ENCODE measurements at places on chromosomes 3 and 15.

GRCh38 chr3:4042070-4042469 is 242.8 kb downstream of the LRRN1 start:
- DNase-seq = no peak

DNA sequence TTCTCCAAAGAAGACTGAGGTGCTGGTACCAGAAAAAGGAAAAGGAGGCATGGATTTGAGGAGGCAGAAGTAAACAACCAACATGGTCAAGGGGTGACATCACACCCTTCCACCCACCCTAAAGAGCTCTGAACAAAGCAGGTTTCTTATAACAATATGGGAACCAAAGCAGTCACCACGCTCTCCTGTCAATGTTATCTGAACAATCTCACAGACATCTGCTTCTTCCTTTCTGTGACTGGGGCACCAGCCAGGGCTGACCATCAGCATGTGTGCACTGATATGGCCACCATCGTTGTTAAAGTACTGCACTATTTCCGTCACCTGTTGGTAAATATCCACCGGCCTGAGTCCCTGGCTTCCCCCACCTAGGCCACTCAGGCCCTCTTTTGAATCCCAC is 252.9 kb downstream of the SHQ1 start:
- DNase-seq = no peak

- no peak for DNase-seq
These were observed 125.0 kb downstream of the ANO10 start for GRCh38 chr3:43496740-43497375.

GRCh38 chr3:105323274-105323599 is 43.5 kb upstream of the ALCAM start:
- DNase-seq = no peak

- DNase-seq = peak; percentile 68
These were observed 519 bp downstream of the ABHD6 start for GRCh38 chr3:58237941-58238681.

DNA sequence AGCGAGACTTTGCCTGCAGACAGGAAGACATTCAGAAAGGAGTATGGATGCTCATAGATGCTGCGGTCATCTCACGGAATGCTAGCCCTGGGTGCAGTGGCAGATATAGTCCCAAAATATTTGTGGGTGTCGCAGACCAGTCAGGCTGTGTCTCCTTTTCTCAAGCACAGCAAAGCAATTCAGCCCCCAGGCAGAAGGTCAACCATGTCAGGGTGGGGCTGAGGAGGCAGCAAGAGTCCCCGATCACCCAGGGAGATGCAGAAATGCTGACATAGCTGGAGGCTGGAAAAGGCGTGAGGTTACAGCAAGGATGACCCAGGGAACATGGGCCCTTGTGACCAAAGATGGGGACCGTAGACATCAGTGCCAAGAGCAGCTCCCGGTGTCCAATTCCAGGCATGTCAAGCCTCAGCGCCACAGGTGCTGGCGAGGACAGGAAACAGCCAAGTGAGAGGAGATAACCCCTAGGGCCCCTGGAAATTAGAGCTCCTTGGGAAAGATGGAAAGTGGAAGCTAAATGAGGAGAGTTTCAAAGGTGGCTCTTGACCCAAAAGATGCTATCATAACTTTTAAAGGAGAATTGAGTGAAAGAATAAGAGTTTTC is 81.2 kb upstream of the ABHD17C start:
- DNase-seq = no peak

DNA sequence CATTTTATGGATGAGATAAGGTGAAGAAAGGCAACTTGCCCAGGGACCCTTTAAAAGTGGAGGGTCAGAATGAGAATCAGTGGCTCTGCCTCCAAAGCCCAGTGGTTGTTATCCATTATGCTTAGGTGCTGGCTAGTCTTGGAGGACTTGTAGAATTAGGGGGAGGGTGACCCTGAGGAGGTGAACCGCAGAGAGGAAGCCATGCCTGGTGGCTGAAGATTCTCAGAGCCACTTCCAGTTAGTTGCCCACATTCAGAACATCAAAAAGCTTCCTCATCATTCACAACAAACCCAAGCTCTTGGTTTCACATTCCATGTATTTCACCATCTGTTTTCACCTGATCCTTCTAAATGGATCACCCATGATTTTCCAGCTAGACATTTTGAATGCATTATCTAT is 11.2 kb downstream of the EBLN2 start:
- no peak for DNase-seq

DNA sequence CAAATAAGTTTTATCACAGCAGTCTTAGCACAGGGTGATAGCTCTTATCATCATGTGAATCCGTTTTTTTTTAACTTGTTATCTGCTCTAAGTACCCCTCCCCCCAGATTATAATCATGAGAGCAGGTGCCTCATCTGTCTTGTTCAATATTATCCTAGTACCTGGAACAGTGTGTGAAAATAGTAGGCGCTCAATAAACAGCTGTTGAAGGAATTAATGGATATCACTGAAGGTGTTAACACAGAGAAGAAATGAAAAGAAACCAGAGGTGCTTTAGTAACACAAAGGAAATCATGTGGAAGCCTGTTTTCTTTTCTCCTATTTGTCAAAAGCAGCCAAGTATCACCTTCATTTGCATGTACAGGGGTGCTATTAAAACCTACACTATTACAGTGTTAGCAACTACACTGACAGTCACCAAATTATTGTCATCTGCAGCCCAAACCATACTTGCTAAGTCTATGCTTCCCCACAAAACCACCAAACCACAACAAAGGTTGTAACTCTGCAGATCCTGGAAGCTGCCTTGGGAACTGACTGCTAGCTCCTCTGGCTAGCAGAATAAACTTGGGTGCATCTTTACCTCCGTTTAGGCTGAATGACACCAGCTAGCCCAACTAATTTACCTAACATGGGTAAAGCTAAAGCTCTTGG is 2.9 kb downstream of the XPC start:
- DNase-seq = peak; percentile 71

- DNase-seq = no peak
These were observed 585.2 kb downstream of the NTRK3 start for GRCh38 chr15:87671289-87671688.

DNA sequence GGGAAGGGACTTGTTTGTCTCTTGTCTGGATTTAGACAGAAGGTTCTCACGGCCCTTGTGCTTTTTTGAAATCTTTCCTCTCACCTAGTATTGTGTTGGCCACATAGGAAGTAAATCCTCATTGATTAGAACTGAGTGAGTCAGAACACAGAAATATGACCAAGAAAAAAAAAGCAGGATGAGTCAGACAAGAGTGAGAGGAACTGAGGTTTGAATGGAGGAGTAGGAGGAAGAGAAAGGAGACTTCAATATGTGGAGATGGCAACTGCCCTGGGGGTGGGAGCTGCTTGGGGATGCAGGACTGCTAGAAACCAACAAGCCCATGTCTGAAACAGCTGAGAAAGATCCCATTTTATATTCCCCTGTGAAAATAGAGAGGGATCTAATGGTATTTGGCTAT is 194.1 kb upstream of the ZBTB20 start:
- no peak for DNase-seq

- DNase-seq = no peak
These were observed 327.0 kb upstream of the RORA start for GRCh38 chr15:61556037-61556648.

DNA sequence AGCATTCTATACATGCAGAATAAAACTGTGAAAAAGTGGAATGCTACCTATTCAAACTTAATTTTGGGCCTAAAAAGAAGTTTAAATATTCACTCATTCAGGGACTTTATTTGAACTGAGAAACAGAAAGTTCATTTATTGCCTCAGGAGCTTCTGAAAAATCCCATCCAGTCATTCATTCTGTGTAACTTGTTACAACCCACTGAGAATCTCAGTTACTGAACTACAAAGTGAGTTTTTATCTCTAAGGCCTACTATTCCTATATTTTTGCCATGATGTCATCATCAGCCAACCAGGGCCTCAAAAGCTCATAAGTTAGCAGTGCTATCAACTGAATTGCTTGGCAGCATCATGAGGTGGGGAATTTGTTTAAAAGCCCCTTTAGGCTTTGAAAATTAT is 98.0 kb upstream of the BOC start:
- no peak for DNase-seq

- DNase-seq = no peak
These were observed 2.6 kb downstream of the ALPK3 start for GRCh38 chr15:84819791-84820190.

DNA sequence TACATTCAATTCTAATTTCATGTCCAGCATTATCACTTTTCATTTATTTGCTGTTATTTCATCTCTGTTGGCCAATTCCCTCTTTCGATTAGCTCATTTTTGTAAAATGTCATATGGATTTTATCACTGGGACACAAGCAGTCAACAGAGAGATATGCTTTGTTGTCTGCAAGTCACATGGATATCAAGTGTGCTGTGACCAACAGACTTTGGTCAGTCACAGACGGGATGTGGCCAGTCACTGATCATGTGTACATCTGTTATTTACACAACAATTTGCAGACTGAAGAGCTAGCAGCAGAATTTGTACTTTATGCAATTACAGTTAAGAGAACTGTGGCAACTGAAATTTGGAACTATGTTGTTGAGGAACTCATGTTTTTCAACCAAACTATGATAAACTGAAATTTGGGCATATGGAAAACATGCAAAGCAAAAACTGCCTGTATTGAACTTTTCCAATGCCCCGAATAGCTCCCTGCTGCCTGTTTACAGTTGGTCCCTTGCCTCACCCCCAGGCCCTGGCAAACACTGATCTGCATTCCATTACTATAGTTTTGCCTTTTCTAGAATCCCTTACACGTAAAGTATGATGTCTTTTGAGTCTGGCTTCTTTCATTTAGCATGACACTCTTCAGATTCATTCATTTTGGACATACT is 104.4 kb downstream of the RPL22L1 start:
- DNase-seq = no peak

DNA sequence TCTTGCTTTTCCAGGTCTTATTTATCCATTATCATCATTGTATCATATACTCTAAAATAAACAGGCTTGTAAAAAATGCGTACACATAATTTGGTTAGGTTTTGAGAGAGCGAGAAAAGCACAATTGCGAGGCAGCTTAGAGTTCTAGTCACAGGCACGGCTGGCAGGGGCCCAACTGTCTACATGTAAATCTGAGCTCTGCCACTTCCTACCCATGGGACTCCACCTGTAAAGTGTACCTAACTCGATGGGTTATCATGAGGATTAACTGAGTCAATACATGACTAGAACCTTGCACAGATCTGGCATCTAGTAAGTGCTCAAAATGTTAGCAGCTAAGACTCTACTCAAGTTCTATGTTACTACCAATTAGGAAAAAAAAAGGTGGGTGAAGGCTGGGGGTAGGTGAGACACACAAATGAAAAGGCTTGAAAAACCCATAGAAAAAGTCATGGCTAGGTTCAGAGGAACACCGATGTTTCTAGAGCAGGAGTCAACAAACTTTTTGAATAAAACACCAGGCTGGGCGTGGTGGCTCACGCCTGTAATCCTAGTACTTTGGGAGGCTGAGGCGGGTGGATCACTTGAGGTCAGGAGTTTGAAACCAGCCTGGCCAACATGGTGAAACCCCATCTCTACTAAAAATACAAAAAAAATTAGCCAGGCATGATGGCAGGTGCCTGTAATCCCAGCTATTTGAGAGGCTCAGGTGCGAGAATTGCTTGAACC is 36.2 kb downstream of the GLB1 start:
- peak; percentile 50 for DNase-seq

DNA sequence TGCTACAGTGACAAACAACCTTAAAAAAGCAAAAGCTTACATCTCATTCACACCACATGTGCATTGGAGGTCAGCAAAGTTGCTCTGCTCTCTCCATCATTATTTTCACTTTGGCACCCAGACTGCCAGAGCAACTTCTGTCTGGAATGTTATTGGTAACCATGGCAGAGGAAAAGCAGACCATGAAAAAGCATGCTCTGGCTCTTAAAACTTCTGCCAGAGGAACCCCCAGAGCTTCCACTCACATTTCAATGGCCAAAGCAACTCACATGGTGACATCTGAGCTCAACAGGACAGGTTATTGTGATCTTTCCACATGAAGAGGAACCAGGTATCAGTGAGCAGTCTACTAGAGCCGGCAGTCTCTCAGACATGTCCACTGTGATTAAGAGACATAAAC is 21.9 kb upstream of the FRMD5 start:
- no peak for DNase-seq

GRCh38 chr3:73255609-73256029 is 194.2 kb downstream of the EBLN2 start:
- no peak for DNase-seq

- DNase-seq = no peak
These were observed 2.3 kb upstream of the MED12L start for GRCh38 chr3:151082880-151083838.

DNA sequence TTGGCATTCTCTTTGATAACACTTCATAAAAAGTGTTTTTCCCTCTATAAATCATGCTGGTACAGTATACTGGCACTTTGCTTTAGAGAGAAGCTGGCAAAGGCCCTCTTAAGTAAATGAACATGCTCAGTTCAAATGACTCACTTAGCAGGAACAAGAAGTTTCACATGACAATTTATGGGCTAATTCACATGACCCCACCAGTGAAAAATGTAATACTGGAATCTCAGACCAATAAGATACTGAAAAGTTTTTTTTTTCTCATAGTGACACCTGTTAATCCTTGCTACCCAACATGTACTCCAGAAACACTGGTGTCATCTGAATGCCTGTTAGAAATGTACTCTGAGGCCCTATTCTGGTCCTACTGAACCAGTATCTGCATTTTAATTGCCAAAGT is 13.9 kb downstream of the BTBD1 start:
- DNase-seq = no peak

GRCh38 chr15:96360581-96361308 is 30.2 kb downstream of the NR2F2 start:
- no peak for DNase-seq

DNA sequence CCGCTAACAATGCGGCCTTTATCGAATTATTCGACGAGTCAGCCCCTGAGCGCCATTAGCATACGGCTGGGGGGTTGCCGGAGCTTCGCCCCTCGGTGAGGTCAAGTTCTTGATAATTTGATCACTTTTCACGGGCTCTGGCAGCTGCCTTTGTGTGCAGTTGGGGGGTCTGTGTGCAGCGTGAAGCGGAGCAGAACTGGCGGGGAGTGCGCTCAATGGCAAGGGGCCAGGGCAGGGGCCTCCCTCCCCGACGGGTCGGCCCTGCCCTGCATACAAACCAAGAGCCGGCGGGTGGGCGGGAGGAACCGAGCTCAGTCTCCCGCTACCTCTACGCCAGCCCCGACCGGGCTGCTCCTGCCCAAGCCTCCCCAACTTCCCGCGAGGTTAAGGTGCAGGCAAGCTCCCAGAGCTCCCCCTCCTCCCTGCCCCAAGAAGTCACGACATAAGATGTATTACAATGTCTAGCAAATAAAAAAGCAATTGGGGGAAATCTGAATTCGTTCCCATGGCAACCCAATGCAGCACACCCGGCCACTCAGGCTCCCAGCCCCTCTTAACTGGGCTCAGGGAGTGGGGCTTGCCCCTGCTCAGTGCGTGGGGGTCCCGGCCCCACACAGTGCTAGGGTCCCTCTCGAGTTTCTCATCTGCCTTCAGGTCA is 34.1 kb upstream of the POLG start:
- no peak for DNase-seq

DNA sequence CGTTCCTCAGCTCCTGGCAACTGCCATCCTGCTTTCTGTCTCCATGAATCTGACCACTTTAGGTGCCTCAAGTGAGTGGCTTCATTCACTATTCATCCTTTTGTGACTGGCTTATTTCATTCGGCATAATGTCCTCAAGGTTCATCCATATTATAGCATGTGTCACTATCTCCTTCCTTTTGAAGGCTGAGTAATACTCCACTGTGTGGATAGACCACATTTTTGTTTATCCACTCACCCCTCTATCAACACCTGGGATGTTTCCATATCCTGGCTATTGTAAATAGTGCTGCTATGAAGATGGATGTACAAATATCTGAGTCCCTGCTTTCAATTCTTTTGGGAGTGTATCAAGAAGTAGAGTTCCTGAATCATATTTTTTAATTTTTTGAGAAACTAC is 98.8 kb downstream of the ADAMTS17 start:
- DNase-seq = no peak
